ENCODE measurements at places on chromosomes 3 and 15.

- DNase-seq = no peak
Measured at GRCh38 chr3:105359098-105359762, 7.5 kb upstream of the ALCAM start.

- DNase-seq = no peak
Measured at GRCh38 chr15:83613714-83614113, 40.2 kb upstream of the ADAMTSL3 start.

DNA sequence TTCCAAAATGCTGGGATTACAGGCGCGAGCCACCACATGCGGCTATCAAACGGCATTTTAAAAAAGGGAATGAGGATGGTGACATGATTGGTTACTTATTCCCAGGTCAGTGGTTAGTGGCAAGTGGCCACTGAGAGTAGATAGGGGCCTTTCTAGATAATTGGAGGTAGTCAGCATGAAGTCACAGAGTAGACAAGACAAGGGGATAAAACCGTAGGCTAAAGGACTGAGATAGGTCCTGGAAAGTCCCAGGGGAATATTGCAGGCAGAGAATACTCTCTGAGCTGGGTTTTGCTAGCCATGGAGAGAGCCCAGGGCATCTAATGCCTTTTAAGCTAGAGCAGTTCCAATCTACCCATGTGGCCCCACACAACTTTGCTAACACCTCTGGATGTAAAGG lies 52.2 kb downstream of the KCNAB1 start:
- no peak for DNase-seq

DNA sequence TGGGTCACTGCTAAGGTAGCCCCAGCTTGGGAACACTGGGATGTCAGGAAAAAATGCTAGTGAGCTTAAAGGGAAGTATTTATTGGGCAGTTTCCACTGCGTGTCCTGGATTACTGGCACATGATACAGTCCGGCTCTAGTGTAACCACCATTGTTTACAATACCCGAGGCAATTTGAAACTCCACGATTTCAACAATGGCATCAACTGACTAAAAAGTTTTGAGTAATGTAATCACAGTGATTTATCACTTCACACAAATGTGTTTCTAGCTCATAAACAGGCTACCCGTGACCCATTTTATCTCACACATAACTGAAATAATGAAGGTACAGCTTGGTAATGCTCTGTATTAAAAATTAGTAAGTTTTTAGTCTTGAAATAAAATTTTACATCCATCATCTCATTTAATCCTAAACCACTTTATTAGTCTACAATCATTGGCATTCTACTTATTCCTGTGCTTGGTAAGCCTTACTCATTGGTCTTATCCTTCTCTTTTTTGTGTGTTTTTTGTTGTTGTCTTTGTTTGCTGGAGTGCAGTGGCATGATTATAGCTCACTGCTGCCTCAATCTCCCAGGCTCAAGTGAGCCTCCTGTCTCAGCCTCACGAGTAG lies 7.6 kb downstream of the ZMAT3 start:
- DNase-seq = no peak

DNA sequence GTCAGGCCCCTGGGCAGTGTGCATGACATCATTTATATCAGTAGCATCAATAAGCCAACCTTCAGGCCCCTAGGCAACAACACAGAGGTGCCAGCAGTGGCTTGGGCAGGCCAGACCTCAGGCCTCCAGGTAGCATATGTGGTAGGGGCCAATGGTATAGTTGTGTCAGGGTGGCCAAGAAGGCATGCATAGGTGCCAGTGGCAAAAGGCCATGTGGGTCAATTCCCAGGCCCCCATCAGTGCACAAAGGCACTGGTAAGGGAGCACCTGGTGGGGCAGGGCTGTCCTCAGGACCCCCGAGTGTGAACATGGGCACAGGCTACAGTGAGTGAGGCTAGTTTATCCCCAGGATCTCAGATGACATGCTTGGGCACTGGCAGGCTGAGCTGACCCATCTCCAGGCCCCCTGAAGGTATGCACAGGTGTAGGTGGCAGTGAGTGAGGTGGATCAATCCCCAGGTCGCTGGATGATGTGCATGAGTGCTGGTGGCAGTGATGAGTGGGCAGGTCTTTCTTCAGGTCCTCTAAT lies 244.1 kb upstream of the ZNF385D start:
- DNase-seq = no peak

DNA sequence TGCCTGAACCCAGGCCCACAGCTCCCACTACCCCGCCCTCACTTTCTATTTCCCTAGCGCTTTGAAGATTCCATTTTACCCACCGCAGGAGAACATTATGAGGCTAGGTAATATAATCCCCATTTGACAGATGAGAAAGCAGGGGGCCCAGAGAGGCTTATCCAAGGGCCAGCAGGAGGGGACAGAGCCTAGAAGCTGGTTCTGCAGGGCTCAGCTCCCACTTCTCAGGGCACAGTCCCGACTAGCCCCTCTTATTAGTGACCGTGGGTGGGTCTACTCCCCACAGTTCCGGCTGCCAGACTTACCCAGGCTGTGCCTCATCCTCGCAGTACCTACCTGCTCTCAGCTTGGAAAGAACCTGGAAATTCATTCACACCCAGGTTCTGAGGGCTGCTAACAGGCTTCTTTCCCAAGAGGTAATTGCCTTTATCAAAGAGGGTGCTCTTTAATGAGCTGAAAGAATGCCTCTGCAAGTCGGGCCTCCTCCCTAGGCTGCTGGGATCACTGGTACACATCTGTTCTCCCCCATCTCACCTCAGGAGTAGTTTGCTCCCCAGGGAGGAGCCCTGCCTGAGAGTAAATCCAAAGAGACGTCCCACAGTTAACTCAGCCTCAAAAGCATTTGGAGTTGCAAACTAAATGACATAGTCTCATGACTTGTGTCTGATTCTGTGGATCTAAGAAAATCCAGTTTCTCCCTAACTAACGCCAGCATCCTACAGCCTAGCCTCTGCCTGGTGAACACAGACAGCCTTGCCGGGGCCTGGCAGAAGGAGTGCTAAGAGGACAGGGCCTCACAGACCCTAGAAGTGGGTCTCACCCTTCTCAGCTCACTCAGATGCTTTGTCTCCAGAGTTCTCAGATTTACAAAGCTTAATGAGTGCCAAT lies 125.0 kb downstream of the CHSY1 start:
- DNase-seq = no peak

Measured in DMS153 (cell line).